Amniotic epithelial cell (primary cell): ENCODE measurements at places on chromosomes 1 and 21.

DNA sequence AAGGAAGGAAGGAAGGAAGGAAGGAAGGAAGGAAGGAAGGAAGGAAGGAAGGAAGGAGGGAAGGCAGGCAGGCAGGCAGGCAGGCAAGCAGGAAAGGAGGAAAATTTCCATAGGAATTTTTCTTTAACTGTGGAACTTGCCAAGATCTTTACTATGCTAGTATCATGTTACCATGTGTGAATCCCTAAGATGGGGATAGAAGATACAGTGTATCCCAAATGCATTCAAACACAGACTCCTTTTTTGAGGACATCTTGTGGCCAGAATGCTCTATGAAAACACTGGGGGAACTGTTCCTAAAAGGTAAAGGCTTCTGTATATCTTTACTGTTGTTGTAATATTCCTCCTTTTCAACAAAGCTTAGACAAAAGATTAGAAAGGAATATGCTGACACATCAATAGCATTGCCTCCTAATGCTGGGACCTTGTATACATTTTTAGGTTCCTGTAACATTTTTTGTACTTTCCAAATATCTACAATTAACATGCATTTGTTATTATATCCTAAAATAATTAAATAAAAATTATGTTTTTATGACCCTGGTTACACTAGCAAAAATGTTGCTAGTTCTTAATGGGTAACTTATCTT, 20.6 kb downstream of the CCDC190 start:
- no peak for DNase-seq

DNA sequence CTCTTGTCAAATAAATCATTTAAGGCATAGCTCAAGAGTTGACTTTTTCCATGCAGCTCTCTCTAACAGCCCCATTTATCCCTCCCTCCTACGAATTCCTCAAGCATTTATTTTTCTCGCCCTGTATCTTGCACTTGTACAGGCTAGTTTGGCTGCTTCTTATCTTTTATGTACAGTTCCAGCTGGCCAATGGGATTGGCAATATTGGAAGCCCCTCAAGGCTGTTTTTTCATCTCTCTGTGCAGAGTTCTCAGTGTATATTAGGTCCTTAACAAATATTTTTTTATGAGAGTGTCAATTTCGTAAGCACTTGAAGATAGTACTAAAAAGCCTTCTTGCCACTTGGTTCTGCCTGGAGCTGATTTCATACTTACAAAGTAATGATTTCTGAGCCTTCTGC, 356.0 kb downstream of the ST6GALNAC3 start:
- DNase-seq = peak; percentile 34

GRCh38 chr1:164695956-164696665, 137.1 kb downstream of the PBX1 start:
- DNase-seq = no peak

DNA sequence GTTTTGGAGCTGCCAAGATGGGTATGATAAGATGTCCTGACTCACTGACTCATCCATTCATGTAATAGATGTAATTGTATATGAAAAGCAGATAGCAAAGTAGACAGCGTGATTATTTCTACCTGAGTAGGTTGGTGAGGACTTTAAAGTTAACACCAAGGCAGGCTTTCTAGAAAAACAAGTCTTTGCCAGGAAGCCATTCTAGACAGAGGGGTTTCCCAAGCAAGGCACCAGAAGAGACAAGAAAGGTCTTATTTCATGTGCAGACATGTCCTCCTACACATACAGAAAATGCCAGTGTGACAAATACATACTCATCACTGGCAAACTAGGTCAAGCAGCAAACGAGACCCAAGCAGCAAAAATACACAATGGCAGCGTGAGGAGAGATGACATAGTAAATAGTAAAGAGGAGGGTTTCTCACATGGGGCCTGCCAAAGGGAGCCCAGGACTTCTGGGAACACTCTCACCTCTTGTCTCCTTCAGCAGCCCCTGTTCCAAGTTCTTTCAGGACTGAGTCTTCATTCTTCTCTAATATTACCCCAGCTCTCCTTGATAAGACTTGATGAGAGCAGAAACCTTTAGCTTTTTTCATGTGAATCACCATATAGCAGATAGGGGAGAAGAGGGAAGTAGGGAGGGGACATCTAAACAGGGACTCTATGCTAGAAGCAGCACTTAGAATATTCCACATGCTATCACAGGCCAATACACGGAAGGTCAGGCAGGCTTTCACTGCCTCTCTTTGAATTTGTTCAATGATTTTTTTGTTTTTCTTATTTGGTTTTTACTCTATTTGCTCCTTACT, 114.6 kb upstream of the ATP1B1 start:
- DNase-seq = no peak

GRCh38 chr1:148166558-148167492, 14.7 kb upstream of the NBPF11 start:
- no peak for DNase-seq

DNA sequence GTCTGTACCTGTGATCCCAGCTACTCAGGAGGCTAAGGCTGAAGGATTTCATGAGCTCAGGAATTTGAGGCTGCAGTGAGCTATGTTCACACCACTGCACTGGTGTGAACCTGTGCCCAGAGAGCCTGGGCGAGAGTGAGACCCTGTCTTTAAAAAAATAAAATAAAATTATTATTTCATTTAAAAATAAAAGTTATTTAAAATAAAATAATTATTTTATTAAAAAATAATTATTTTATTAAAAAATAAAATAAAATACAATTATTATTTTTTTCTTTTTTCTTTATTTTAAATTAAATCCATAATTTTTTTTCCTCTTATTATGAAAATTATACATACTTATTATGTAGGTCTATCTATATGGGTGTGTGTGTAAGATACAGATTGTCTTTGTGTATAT, 53.6 kb downstream of the LHX9 start:
- no peak for DNase-seq

DNA sequence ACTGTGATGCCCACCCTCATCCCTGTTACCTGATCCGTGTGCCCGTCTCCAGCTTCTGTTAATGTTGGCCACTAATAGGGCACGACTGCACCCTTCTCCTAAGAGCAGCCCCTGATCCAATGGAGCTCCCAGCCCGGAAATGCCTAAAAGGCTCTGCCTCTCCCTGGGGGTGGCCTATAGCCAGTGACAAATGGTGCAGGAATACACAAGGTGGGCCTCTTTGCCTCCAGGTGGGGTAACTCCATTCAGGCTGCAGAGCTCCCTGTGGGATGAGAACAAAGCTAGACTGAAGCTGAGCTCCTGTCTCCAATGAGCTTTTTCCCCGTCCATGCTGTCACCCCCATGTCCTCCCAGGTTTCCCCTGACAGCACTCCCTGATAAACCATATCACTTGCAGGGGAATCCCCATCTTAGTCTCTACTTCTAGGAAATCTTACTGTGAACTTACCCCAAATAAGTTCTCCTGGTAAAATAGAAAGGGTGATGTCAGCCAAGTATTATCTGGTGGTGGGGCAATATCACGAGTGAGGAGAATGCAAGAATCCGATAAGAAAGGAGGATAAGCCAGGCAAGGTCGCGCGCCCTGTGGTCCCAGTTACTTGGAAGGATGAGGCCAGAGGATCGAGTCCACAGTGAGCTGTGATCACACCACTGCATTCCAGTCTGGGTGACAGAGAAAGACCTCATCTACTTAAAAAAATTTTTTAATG, 18.6 kb downstream of the S100A7A start:
- DNase-seq = peak; percentile 8

- peak; percentile 61 for DNase-seq
These were observed 75.7 kb upstream of the KCNJ15 start for GRCh38 chr21:38181096-38181495.

GRCh38 chr1:170881268-170882265, 53.8 kb upstream of the MROH9 start:
- DNase-seq = peak; percentile 27

DNA sequence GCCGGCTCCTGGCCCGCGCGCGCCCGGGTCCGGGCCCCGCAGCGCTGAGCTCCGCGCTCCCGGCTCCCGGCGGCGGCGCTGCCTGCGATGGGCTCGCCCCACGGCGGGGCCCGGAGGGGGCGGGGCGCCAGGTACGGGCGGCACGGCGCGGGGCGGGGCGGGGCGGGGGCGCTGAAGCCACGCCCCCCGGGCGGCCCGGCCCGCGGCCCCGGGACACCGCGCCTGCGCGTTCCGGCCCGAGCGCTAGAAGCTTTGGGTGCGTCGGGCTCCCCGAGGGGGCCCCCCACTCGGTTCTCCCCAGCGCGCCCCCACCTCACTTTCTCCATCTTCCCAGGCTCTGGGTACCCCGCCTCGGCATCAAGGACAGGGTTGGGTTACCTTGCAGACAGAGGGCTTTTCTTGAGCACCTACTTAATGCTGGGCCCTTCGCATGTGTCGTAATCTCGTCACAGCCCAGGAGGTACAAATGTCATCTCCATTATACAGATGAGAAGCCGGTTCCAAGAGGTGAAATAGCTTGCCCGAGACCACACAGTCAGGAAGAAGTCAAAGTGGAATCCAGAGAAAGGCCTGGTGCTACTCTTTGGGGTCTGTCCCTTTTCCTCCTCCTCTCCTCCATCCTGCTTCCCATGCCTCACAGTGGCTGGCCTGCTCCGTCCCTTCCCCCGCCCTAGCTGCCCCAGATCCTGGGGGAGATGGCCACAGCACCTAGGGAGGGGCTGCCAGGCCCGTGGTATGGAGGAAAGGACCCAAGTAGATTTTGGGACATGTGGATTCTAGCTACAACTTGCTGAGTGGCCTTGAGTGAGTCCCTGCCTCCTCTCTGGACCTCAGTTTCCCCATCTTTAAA, 46.5 kb downstream of the RAP1GAP start:
- no peak for DNase-seq

- no peak for DNase-seq
These were observed 14.9 kb downstream of the ATP13A2 start for GRCh38 chr1:16996845-16997244.

- peak; percentile 73 for DNase-seq
These were observed 25.0 kb downstream of the GIPC2 start for GRCh38 chr1:78070758-78071157.

DNA sequence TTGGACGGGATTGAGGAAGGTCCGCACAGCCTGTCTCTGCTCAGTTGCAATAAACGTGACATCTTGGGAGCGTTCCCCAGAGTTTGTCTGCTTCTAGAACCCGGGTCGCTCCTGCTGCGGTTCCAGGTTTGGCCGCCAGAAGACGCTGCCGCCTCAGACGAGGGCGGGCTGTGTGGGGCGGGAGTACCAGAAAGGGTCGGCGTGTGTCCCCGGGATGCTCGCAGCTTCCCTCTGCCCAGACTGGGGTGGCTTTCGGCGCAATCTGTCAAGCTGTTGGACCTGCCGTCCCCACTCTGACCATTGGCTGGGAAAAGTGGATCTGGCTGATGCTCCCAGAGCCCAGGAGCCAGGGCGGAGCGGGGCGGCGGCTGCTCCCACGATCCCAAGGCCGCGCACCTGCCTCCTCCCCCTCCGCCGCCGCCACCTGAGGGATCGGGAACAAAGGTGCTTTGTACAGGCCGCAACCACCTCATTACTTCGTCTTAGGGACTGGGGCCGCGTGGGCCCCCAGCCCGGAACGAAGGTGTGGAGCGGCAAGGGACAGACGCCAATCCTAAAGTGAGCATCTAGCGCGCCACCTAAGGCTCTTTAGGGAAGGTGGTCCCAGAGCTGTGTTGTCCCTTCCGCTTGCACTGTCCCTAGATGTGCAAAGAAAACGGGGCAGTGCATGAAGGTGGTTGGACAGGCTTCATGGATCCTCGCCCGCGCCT, 683 bp upstream of the EFNA4 start:
- no peak for DNase-seq

DNA sequence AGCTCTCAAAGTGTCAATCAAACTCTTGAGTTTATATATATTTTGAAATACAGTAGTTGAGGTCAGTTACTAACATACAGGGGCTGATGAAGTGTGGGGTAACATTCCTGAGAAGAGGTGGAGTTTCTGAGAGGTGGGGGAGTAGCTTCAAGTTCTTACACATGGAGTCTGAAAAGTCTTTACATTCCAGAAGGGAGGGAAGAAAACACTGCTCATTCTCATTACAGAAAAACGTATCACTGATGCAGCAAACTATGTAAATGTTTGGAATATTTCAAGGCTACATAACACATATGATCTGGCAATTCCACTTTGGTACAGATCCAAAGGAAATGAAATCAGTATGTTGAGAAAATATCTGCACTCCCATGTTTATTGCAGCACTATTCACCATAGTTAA, 1065.8 kb upstream of the B3GALT2 start:
- DNase-seq = peak; percentile 83

DNA sequence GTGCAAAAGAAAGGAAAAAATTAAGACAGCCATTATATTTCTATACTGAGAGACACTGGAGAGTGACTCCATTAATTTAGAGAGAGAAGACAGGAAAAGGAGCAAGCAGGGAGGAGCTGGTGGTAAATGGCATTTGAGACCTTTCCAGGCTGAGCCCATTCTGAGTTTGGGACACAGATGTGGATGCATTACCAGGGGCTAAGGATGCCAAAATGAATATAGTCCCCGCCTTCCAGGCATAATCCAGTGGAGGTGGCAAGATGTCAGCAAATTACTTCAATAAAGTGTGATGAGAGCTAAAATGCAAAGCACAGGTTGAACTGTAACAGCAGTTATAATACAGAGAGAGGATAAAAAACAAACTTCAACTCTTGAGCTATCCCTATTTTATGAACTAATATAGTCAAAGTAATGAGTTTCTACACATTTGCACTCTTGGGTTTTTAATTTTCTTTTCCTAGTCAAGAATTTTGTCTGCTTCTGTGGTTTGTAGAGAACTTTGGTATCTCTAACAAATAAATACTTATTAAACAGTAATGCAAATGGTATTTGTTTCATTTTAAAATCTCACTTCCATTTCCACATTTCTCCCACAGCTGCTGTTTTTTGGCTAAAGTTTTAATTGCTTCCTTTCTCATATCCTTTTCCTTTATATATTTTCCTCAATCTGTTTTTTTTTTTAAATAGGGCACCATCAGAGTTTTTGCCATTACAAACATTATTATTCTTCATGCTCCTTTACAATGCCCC, 228.2 kb upstream of the KCNK2 start:
- no peak for DNase-seq

GRCh38 chr1:46480959-46481646, 8.5 kb upstream of the DMBX1 start:
- peak; percentile 42 for DNase-seq

- no peak for DNase-seq
These were observed 75.0 kb downstream of the SSBP3 start for GRCh38 chr1:54331091-54331772.

DNA sequence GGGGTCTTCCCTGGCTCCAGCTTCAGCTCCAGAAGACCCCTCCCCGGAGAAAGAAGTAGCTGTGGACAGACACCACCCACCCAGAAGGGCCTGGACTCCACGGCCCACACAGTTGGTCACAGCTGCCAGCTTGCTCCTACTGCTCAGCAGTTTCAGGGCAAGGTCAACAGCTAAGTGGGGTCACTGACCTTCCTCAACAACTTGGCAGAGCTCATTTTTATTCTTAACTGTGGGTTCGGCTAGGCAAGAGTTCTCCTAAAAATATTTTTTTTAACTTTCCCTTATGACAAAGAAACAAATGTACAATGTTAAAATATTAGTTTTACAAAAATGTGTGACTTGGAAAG, 41.9 kb downstream of the CTNNBIP1 start:
- no peak for DNase-seq
